ENCODE measurements at places on chromosomes 12 and 14.

- no peak for DNase-seq
Measured at GRCh38 chr12:116116650-116117424, 160.7 kb downstream of the MED13L start.

GRCh38 chr14:31060253-31060875 is 34.2 kb upstream of the STRN3 start:
- DNase-seq: no peak

DNA sequence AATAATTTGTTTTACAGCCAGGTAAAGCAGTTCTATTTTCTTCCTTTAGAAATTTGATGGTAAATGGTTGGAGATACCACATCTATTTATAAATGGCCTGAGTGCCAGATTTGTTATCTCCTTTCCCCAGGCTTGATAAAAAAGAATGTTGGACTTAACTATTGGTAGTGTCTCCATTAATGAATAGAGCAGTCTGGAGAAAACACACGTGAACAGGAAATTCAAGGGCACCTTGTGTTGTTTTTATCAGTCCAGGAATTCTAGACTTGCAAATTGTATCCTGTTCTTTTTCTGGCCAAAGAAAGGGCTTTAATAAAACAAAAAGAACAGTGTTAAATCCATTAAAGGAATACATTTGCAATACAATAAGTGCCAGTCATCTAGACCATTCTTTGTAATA is 40.8 kb upstream of the BMAL2 start:
- DNase-seq: no peak

GRCh38 chr12:95051241-95051640 is 22.2 kb downstream of the NR2C1 start:
- no peak for DNase-seq

GRCh38 chr14:75307700-75308379 is 29.2 kb downstream of the FOS start:
- peak; percentile 67 for DNase-seq

- DNase-seq: no peak
Measured at GRCh38 chr12:113472191-113473121, 785 bp upstream of the LHX5 start.

- no peak for DNase-seq
Measured at GRCh38 chr14:75748336-75748735, 87.3 kb downstream of the TTLL5 start.

DNA sequence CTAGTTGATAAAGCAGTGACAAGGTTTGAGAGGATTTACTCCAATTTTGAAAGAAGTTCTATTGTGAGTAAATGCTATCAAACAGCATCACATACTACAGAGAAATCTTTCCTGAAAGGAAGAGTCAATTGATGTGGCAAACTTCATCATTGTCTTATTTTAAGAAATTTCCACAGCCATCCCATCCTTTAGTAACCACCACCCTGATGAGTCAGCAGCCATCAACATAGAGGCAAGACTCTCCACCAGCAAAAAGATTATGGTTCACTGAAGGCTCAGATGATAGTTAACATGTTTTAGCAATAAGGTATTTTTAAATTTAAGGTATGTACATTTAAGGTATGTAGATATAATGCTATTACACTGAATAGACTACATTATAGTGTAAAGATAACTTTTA is 122.1 kb upstream of the ARHGAP5 start:
- no peak for DNase-seq

GRCh38 chr12:69052613-69053408 is 119.8 kb upstream of the CPM start:
- DNase-seq: peak; percentile 37

- no peak for DNase-seq
Measured at GRCh38 chr12:47881051-47881450, 23.7 kb downstream of the VDR start.

DNA sequence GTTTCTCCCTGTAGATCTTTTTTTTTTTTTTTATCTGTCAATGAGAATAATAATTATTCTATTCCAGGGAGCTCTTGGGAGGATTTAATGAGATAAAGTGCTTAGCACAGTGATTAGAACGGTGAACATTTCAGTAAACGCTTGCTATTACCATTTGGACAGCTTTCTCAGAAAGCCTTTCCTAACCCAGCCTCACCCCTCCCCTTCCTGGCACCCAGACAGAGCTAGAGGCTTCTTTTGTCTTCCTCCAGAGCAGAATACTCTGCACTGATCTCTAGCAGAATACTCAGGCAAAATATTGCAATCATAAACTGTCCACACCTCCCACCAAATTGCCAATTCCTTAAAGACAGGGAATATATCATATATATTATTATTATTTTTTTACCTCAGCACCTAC is 66.6 kb downstream of the ERGIC2 start:
- DNase-seq: no peak

GRCh38 chr14:103562179-103562428 is 353 bp downstream of the BAG5 start:
- no peak for DNase-seq

- DNase-seq: no peak
Measured at GRCh38 chr12:132321321-132322118, 7.9 kb downstream of the GALNT9 start.

DNA sequence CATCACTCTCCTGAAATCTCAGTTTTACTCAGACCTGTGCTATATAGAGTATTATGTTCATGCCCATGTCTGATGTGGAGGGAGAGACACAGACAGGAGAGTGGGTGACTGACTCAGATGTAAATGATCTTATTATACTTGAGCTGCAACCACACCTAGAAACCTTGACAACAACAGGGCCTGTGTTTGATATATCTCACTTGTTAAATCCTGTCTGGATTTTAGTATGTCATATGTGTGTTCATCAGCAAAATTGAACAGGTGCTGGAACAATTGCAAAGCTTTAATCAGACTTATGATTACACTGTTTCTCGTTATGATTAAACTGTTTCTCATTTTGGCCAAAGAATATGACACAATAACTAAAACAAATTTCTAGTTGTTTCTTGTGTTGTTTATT is 37.7 kb downstream of the DIP2B start:
- no peak for DNase-seq

DNA sequence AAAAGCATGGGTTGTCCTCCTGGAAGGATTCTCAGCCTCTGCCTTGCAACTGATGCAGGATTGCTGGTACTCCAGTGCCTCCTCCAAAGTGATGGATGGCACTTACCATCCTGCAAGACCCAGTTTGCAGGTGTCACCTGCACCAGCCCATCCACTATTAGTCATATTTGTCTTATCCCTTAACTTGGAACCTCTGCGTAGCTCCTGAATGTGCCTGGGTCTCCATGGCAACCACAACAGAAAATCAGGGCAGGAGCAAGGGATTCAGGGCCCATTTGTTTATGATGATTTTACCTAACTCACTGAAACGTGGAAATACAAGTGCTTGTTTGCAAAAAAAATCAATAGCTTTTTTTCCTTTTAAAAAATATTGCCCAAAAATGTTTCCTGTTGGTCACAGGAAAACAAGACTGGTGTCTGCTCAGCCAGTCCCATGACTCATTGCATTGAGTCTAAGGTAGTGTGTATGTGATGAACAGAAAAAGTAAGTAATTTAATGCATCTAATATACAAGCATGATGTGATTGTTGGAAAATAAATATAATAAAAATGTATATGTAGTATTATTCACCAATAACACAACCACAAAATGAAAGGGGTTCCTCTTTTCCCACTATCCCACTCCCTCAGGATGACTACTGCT is 1196.3 kb upstream of the TMEM132C start:
- DNase-seq: no peak

DNA sequence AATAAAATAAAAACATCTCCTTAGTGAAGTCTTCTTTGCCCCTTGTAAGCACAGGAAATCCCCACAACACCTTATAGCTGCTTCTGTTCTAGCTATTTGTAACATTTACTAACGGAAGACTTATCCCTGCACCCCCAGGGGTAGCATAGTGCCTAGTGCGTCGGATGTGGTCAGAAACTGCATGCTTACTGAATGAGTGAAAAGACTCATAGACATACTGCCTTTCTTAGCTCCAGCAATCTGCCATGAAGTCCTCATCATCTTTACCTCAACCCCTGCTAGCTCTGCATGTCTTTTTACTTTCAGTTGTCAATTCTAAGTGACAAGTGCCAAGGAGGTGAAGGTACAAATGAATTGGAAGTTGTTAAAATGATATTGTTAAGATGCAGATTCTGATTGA is 12.9 kb downstream of the RIOX1 start:
- no peak for DNase-seq

DNA sequence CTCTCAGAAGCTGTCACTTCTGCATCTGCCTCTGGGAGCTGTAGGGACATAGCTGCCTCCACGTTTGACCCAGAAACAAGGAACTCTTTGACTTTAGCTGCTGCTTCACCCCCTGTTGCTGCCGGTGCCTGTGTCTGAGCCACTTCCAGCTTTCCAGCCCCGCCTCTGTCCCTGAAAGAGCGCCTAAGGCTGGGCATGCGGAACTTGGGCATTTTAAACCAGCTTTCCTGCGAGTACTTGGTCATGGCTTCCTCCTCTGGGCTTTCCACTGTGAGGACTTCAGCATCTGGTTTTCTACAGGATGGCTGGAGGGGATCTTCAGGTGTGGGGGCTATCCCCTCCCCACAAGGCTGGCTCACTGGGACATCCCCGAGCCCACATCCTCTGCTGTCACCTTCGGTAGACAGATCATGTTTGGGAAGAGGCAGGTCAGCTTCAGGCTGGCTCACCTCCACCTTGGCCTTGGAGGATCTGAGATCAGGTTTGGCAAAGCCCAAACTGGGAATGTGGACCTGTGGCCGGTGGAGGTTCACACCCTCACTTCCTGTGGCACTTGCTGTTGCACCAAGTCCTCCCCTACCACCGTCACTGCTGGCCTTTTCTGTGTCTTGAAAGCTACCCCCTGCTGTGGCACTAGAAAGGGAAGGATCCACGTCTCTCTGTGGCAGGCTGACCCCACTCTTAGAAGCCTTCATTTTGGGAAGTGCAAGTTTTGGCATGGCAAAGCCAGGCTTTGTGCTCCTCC is 15.2 kb downstream of the PLD4 start:
- no peak for DNase-seq

GRCh38 chr14:94045563-94046345 is 19.6 kb downstream of the OTUB2 start:
- no peak for DNase-seq

DNA sequence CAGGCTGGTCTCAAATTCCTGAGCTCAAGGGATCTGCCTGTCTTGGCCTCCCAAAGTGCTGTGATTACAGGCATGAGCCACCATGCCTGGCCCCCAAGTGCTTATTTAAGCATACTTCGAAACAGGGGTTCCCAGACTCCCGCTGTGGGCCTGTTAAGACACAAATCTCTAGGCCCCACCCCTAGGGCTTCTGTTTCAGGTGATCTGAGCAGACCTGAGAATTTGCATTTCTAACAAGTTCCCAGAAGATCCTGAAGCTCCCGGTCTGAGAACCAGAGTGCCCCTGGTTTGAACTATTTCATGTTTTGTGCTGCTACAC is 25.0 kb downstream of the GCH1 start:
- no peak for DNase-seq

DNA sequence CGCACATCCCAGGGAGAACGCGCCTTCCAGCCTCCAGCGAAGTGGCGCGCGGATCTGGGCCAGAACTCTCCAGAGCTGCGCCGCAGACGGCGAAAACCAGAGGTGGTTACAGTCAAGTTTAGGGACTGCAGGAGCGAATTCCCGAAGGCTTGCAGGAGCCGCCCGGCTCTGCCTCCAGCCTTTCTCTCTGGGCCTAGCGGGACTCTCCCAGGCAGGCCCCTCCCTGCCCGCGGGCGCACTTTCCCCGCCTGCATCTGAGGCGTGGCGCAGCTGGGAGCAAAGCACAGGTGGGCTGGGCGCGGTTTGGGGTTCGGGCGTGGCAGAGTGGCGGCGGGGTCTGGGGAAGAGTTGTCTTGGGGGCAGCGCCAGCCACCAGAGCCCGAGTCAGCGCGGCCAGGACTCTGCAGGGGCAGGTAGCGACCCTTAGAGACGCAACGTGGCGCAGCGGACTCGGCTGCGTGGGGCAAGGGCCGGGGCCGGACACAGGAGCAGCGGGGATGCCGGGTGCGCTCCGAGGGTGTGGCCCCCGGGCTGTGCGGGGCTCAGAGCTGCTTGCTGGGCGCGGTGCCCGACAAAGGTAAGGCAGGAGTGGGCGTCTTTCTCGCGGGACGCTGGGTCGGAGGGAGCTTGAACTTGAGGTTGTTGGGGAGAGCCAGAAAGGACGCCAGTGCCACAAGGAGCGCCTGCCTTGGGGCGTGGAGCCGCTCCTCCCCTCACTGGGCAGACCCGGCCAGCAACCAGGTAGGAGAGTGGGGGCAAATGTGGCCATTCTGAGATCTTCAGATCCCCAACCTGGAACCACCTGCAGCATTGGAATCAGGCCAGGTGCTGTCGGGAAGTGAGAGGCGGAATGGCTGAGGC is 1126.0 kb downstream of the AACS start:
- no peak for DNase-seq
